Dermis blood vessel endothelial cell (primary cell): ENCODE measurements at places on chromosomes 5 and 9. TPM values are rescaled to one million over a fixed set of nuclear protein-coding genes. Genes with fewer than 3 reads are reported as not detected.

DNA sequence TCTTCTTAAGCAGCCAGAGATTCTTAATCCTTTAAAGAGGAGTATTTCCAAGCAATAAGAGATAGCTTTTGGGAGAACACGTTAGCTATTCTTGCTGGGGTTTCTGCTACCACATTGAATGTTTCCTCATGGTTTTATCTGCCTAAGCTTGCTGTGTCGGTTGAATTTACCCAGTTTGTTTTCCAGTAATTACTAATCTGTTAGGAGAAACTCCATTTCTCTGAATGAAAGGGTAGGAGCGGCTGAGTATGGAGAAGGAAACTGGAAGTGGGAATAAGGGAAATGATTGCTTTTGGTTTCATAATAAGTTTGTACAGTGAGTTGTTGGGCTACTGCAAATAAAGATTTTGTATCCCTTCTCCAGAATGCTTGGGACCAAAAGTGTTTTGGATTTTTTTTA, 1.2 kb downstream of the JAK2 start:
- no peak for DNase-seq

LCN2 gene
- total RNA-seq, result 0.14 TPM in 1 of 2 replicates, not detected in the other

DNA sequence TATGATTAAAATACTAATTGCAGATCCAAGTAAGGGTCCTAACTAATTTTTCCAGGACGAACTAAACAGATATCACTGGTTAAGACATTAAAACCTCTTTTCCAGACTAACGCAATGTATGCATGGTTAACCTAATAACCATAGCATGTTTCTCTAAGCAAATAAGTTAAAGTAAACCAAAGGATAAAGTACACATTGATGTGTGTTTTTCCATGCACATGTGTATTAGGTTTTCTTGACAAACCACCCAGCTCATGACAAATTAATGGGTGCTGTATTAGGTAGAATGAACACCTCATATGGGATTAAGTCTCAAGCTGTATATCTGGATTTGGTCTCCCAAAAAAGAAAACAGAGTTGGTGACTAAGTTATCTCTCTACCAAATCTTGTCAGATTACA, 45.6 kb downstream of the ANKH start:
- no peak for DNase-seq

DNA sequence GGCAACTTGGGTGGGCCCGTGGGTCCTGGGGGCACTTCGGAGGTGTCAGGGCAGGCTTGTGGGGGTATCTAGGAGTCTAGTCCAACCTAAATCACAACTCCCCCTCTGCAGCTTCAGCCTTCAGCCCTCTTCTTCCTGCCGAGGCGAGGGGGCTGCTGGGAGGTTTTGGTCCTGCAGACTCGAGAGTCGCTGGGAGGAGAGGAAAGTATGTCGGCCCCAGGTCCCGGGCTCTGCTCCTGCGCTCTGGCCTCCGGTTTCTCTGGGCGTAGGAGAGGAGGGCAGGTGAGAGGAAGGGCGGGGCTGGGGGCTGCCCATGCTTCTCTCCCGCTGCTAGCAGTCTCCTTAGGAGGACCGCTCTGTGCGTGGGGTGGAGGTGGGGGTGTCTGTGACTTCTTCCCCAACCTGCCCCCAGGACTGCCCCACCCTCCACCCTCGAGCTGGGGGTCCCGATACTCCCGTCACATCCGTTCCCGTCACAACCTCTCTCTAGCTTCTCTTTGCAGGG, 139.8 kb upstream of the COL5A1 start:
- DNase-seq, result no peak

- DNase-seq, result no peak
Observed at GRCh38 chr5:73373814-73374510, 74.6 kb downstream of the FOXD1 start.

- DNase-seq, result no peak
Observed at GRCh38 chr5:95928724-95929253, 32.9 kb downstream of the ELL2 start.

GRCh38 chr9:97415146-97415545, 3.2 kb downstream of the TDRD7 start:
- DNase-seq, result no peak

PCDHGA9 gene
- 2.9 and 3.6 TPM in 2 replicates for total RNA-seq

TMEM203 gene
- 31.1 TPM in 2 replicates for total RNA-seq

DNA sequence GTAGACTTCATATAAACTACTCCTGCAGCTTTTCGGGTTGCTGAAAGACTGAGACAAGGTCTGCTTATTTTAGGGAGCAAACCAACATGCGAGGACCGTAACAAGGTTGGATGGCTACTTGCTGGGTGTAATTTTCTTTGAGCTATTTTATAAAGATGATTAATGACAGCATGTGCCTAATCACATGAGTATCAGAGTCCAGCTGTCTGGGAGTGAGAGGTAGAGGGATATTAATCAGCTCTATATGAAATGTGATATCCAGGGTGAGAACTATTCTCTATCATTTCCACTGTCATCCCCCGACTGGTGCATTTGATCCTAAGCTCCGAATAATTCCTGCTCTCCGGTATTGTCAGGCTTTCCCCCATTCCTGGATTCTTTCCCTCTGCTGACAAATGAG, 193.8 kb upstream of the HMHB1 start:
- no peak for DNase-seq

GRCh38 chr9:3746296-3747275, 220.8 kb upstream of the RFX3 start:
- DNase-seq, result peak; percentile 12

DNA sequence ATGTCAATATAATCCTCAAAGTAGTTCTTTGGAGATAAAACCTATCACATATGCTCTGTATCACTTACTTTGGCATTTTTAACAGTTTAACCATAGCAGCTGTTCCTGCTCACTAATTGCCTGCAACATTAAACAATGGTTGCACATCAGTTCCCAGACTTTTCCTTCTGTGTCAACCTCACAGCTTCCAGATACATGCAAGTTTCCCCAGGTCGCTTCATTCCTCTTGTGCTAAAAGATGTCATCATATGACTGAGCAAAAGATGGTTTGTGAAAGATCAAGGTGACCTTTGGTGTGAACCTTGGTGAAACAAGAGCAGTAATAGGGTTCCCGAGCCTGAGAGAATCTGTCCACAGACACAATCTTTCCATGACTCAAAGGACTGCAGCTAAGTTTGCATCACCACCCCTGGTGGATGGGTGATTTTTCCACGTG, 500.4 kb upstream of the PAPPA start:
- DNase-seq, result no peak

- peak; percentile 92 for DNase-seq
Observed at GRCh38 chr9:137083394-137084004, 3.3 kb upstream of the MAN1B1 start.

- no peak for DNase-seq
Observed at GRCh38 chr5:2732850-2733249, 18.6 kb downstream of the IRX2 start.

NDUFAF2 gene
- 18.1 and 19.2 TPM in 2 replicates for total RNA-seq

DNA sequence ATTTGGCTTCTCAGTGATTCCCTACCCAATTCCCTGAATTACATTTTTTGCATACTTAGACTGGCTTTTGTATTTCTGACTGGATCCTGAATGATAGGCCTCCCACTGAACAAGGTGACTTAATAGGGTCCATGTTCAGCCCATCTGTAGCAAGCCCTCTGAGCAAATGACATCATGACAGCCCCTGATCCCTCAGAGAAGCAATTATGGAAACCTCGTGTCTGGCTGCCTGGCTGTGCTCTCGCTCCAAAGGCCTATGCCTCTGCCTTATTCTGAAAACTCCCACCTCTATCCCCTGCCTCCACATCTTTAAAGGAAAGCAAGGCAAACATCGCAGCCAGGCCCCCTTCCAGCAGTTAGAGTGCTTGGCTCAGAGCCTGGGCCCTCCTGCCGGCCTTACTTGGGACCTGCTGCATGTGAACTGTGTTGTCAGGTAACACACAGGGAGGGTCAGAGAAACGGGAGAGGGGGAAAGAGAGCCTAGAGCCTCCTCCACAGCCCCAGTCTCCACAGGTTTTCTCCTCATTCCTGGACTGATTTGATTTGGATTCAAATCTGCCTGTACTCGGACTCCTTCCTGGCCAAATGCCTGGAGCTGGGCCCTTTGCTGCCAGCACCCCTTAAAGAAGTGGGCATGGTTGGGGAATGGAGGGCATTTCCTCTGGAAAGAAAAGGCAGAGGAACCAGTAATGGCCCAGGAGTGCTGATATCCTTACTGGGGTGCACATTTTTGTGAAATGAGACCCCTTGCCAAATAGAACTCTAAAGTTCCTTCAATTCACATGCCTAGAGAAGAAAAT, 3.8 kb downstream of the DCANP1 start:
- no peak for DNase-seq

DNA sequence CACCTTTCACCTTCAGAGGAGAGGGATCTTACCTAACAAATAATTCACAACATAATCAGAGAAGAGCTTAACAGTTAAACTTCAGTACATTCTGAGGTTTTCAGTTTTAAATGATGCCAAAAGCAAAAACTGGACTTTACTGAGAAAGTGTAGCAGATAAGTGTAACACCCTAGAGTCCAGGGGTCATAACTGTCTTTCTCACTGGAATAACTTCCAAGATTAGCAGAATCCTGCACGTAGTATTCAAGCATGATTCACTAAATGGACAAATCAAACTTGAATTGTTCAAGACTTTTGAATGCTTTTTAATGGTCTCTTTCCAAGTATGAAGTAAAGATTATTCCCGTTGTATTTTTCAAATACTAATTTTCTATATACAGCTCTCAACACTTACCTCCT, 180.1 kb upstream of the NREP start:
- DNase-seq, result no peak

- peak; percentile 59 for DNase-seq
Observed at GRCh38 chr5:143592648-143593047, 189.2 kb upstream of the NR3C1 start.

DIPK1B gene
- 172 and 238 TPM in 2 replicates for total RNA-seq

GRCh38 chr5:8845296-8845695, 700.6 kb downstream of the SEMA5A start:
- DNase-seq, result no peak
